ENCODE measurements at places on chromosomes 4 and X. TPM values are rescaled to one million over a fixed set of nuclear protein-coding genes. Genes with fewer than 3 reads are reported as not detected.

The COX7B2 gene
- total RNA-seq, result not detected

The NXT2 gene
- total RNA-seq, result 12.4 TPM

The COX18 gene
- total RNA-seq, result 20.9 TPM

The TMEM31 gene
- total RNA-seq, result not detected

The WAS gene
- total RNA-seq, result 1.2 TPM

DNA sequence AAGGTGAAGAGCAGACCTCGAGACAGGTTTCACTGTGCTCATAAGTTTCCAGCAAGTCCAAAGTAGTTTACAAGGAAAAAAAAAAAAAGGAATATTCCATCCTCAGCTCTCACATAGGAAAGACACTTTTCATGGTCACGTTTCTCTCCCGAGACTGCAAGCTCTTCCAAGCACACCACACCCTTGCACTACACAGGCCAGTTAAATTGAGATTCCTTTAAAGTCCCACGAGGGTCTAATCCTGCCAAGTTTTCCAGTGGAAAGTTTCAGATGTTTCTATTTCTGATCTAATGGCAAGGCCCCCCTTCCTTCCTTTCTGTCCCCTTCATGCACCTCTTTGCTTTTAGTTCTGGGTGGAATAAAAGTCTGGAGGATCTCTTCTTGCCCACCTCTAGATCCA is 67.9 kb upstream of the PCDH19 start:
- no peak overlapping the region for H3K27ac ChIP-seq
- no peaks in the 10 kb centered on the region for H3K36me3 ChIP-seq
- no peak for DNase-seq
- H3K27me3 ChIP-seq, result no peaks in the 10 kb centered on the region
- H3K4me1 ChIP-seq, result no peaks in the 10 kb centered on the region

DNA sequence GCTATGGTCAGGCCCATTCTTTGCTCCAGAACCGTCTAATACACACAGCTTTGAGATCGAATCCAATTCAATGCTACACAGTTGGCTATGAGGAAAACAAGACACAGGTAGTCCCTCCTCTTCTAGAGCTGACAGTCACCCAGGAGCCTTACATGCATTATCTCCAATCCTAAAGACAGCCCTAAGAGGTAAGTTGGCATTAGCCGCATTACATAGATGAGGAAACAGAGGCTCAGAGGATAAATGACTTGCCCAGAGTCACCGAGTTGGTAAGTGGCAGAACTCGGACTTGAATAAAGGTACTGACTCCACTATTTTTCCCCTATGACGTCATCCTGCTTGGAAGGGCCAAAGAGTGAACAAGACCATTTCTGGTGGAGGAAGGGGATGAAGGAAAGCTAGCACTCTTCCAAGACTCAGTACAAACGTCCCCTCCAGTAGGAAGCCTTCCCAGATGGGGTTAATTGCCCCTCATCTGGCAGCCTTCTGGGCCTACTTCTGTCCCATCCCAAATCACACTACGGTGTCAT is 8.5 kb downstream of the IQSEC2 start:
- no peak overlapping the region for H3K27ac ChIP-seq
- H3K4me1 ChIP-seq, result peaks cover 4% of the 10 kb centered on the region
- no peak overlapping the region for H3K4me3 ChIP-seq
- no peaks in the 10 kb centered on the region for H3K36me3 ChIP-seq
- DNase-seq, result no peak
- H3K27me3 ChIP-seq, result no peaks in the 10 kb centered on the region

- H3K4me3 ChIP-seq, result no peak overlapping the region
- no peaks in the 10 kb centered on the region for H3K4me1 ChIP-seq
- no peak for DNase-seq
- H3K36me3 ChIP-seq, result no peaks in the 10 kb centered on the region
Observed at GRCh38 chrX:135944486-135944885, 29.3 kb downstream of the MMGT1 start.

DNA sequence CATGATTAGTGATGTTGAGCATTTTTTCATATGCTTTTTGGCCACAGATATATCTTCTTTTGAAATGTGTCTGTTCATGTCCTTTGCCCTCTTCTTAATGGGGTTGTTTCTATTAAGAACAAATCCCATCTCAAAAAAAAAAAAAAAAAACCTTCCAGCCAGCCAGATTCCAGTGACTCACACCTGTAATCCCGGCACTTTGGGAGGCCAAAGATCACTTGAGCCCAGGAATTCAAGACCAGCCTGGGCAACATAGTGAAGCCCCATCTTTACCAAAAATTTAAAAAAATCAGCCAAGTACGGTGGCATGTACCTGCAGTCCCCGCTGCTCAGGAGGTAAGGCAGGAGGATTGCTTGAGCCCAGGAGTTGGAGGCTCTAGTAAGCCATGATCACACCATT is 5.1 kb downstream of the RAB33B start:
- H3K36me3 ChIP-seq, result no peaks in the 10 kb centered on the region
- H3K27ac ChIP-seq, result no peak overlapping the region
- DNase-seq, result no peak
- no peak overlapping the region for H3K4me3 ChIP-seq
- H3K27me3 ChIP-seq, result no peaks in the 10 kb centered on the region
- H3K4me1 ChIP-seq, result peaks cover 61% of the 10 kb centered on the region

GRCh38 chr4:70901607-70901983 is 574 bp upstream of the MOB1B start:
- no peaks in the 10 kb centered on the region for H3K27me3 ChIP-seq
- H3K36me3 ChIP-seq, result no peaks in the 10 kb centered on the region
- H3K27ac ChIP-seq, result peak overlapping the region; percentile 92
- DNase-seq, result no peak
- peak overlapping the region; percentile 93 for H3K4me3 ChIP-seq

GRCh38 chr4:82428526-82428968 is 1.7 kb downstream of the HNRNPDL start:
- peak overlapping the region; percentile 83 for H3K4me3 ChIP-seq
- peak overlapping the region; percentile 97 for H3K27ac ChIP-seq
- peaks cover 60% of the 10 kb centered on the region for H3K4me1 ChIP-seq
- DNase-seq, result no peak
- H3K36me3 ChIP-seq, result peaks cover 46% of the 10 kb centered on the region

- no peaks in the 10 kb centered on the region for H3K4me1 ChIP-seq
- H3K27ac ChIP-seq, result no peak overlapping the region
- H3K36me3 ChIP-seq, result no peaks in the 10 kb centered on the region
- H3K4me3 ChIP-seq, result no peak overlapping the region
- no peaks in the 10 kb centered on the region for H3K27me3 ChIP-seq
Observed at GRCh38 chrX:6071731-6072130, 156.9 kb downstream of the NLGN4X start.
